ENCODE measurements at places on chromosomes 3 and 15. TPM values are rescaled to one million over a fixed set of nuclear protein-coding genes. Genes with fewer than 3 reads are reported as not detected.
A peak's percentile ranks its signal among the peaks of the same experiment; 100 is the strongest.

Gene PPP2R3A
- polyA plus RNA-seq, result 16.6 TPM

Gene SLC22A14
- 0.75 TPM for polyA plus RNA-seq

- H3K36me3 ChIP-seq, result peaks cover 2% of the 10 kb centered on the region
- H3K27me3 ChIP-seq, result no peaks in the 10 kb centered on the region
- no peak for DNase-seq
- H3K27ac ChIP-seq, result no peak overlapping the region
Measured at GRCh38 chr15:55281517-55282228, 7.9 kb downstream of the RAB27A start.

- H3K4me3 ChIP-seq, result no peak overlapping the region
- no peaks in the 10 kb centered on the region for H3K36me3 ChIP-seq
- no peaks in the 10 kb centered on the region for H3K4me1 ChIP-seq
- H3K27me3 ChIP-seq, result no peaks in the 10 kb centered on the region
Measured at GRCh38 chr3:128367761-128368160, 98.9 kb downstream of the DNAJB8 start.

DNA sequence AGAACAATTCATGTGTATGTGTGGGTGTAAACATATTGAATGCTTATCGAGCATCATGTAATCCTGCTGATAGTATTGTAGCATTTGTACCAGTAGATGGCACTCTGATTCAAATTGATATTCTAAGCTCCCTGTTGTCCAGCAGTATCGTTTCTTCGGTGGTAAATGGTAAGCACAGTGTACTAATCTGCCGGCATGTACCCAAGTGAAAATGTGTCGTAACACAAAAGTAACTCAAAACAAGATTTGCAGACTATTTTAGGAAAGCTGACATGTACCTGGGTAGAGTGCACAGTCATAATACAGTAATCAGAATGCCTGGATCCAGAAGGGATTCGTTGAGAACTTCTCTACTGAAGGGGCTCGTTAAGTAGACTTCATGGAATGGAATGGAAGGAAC is 31.7 kb upstream of the MNS1 start:
- DNase-seq, result no peak
- peak overlapping the region; percentile 36 for H3K4me3 ChIP-seq
- H3K4me1 ChIP-seq, result no peaks in the 10 kb centered on the region
- no peaks in the 10 kb centered on the region for H3K27me3 ChIP-seq

Data from kidney (tissue), 22 donors.